ENCODE measurements at places on chromosomes 2 and 18.
A peak's percentile ranks its signal among the peaks of the same experiment; 100 is the strongest.

DNA sequence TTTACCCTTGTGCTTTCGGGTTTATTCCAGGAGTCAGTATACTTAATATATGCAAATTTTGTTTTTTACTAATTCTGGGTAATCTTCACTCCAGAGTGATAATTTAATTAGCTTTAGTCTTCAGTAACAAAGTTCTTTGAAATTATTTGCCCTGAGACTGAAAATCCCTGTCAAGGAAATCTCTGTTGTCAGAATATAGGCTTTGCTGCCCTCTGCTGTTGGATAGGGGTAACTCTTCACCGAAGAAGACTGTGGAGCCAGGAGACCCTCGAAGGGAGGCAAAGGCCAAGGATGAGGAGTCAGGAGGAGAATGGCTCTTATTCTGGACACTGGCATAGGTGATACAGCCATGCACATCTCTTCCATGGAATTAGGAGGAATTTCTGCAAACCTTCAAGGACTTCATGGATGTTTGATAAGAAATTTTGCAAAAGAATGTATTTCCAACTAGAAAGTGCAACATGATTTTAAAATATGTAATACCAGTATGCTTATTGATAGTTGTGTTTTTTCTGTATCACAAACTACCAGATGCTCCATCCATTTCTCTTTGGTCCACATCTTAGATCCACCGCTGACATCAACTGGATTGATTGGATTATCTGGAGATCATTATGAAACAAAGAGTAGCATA is 182.3 kb downstream of the RDH14 start:
- peak; percentile 13 for DNase-seq

DNA sequence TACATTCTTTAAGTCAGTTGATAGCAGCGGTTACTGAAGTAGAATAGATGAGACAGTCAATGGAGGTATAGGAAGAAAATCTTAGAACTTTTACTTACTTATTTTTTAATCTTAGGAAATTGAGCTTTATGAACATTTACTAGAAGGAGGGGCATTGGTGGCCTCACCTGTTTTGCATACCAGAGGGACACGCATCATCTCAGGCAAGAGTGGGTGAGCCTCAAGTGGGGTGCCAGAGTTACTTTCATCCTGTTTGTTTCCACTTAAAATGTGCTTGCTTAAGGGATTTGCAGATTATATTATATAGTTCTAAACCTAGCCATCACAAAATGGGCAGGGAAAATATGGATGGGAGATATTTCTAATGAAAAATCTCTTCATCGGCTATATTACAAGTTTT is 61.6 kb downstream of the WDR7 start:
- peak; percentile 59 for DNase-seq

DNA sequence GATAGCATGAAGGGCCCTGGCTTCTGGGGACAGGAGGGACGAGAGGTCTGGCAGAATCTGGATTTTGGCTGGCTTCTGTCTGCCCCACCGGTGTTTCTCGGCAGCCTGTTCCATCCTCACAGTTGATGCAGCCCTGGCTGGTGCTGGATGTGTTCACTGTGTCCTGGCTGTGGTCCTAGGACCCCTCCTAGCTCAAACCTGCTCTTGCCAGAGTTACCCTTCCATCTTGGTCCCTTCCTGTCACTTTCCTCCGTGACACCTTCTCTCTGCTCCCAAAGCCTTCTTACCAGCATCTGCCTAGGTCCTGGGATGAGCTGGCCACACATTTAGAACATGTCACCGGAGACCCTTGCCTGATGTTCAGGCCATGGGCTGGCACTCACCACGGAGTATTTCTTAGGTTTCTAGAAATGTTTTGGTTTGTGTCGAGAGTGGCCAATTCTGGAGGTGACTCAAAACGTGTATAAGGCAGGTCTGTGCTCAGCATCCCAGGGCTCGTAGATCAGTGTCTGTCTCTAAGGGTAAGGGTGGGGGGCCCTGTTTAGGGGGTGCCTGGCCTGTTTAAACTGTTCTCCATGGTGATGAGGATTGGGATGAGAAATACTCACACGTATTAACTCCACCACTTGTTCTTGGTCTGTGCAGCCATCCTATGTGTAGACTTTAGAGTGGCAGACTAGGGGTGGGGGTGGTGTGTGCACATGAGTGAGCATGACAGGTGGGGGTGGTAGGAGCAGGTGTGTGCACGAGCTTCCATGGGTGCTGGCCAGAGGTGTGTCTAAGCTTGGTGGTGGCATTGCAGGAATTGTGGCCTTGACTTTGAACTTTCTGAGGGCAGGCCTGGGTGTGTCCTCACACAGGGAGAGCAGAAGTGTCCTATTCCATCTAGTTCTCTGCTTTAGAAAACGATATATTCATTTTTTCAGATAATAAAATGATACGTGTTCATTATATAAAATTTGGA is 162.7 kb downstream of the DYSF start:
- no peak for DNase-seq

- no peak for DNase-seq
Observed at GRCh38 chr2:168543037-168543436, 87.0 kb downstream of the CERS6 start.

DNA sequence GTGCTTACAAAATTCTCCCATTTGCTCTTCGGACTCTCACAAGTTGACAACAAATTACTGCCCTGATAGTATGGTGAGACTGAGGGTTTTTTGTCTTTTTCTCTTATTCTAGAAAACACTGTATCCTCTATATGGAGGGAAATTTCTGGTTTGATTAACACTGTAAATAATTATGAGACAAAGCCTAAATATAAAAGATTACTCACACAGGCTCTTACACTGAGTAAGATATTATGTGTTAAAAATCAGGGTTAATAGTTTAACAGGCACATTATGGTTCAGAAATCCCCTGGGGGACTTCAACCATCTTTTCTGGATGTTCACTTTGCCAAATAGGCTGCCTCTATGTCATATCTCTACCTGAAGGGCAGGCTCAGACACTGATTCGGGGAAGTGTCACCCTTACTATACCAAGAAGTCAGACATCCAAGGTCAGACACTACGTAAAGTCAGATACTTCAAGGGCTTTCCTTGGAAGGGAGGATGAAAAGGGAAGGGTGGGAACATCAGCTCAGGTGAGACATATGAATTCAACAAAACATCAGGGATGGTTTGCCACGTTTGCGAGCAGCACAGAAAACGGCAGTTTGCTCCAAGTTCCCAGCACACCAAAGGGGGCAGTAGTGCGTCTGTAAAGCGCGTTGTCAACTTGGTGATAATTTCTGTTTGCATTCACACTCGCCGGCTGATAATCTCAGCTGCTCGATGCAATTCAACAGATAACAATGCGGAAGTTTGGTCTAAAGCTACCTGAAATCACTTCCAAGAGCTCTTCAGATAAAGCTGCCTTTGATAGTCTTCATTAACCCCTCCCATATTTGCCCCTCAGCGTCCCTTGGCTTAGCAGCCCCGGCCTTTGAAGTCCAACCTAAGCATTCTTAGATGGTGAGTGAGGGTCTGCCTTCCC is 972 bp upstream of the RASGRP3 start:
- DNase-seq, result peak; percentile 80

DNA sequence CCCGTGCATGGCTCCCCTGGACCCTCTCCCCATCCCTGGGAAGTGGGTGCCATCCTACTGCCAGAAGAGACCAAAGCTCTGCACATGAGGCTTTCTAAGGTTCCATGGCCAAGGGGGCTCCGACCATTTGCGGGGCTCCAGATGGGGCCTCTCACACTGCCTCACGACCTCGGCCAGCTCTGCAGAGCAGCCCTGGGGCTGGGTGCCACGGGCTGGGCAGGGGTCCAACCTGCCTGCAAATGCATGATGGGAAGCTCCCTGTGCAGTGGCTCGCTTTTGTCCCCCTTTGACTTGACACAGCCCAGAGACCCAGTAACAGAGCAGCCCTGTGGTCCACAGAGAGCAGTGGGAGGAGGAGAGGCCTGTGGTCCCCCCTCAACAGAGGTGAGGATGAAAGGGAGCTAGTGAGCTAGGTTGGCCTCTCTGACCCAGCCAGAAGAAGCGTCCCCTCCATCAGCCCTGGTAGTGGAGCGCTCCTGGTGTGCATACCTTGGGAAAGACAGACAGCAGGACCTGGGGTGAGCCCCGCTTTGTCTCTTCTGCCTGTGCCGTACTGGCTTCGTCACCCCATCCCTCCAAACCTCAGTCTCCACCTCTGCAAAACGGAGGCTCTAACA is 174.1 kb downstream of the DDX1 start:
- no peak for DNase-seq

DNA sequence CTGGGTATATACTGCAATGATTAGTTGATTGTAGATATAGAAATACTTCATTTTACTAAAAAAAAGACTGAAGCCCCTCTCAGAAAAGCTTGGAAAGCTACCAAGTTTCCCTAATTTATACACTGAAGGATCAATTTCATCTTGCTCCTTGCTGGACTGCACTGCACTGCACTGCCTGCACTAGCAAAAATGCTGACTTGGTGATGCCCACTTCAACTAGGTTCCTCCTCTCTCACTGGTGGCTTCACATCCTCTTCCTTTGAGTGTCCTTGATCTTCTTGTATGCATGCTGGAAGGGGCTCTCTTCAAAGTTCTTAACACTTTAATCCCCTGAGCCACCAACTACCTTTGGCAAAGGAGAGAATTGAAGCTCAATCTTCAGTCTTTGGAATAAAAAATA is 31.7 kb upstream of the ITPRID2 start:
- no peak for DNase-seq

DNA sequence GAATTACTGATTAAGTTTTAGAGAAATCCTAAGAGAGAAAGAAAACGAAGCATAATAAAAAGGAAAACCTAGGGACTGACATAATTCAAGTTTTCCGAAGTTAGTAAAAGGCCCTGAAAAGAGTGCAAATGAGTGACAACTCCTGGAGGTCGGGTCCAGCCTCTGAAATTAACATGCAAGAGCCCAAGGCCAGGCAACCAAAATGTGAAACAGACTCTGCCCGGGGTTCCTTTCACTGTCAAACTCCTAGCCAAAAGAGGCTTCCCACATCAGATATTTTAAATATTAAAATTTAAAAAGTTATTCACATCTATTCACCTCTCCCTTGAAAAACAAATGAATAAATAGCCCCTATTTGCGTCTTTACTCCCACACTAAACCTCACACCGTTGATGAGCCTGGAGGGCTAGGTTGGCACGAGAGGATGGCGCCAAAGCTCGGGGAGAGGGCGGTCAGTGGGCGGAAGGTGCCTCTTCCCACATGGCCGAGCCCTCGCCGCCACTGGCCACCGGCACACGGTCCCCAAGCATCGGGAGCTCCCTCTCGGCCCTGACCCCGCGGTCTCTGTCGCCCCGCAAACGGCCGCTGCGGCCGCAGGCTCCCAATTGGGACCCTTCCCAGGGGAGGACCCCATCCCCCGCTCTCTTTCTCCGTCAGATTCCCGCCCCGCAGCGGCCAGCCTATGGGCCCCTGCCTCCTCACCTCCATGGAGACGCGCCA is 630 bp downstream of the PPM1G start:
- DNase-seq, result no peak

GRCh38 chr18:55351980-55352714 is 235.8 kb downstream of the TCF4 start:
- no peak for DNase-seq

- DNase-seq, result no peak
Observed at GRCh38 chr2:156005999-156006712, 326.4 kb downstream of the NR4A2 start.

DNA sequence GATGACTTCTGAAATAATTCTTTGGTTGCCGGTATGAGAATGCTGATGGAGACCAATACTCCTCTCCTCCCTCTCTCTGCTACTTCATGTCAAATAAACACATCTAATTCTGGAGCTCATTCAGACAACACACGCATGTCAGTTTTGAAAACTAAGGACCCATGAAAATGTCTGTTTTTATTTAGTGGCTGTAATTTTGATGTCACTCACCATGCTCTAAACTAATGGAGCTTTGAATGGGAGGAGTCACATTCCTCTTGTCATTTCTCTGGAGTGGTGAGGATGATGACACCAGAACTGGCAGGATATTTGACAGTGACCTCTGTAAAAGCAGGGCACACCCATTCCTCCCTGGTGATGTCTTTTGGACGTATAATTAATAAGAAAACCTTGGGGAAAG is 163.0 kb downstream of the PHLPP1 start:
- DNase-seq, result no peak

- DNase-seq, result no peak
Observed at GRCh38 chr2:187134306-187134705, 285.3 kb upstream of the ZSWIM2 start.

- DNase-seq, result peak; percentile 61
Observed at GRCh38 chr18:58529714-58530354, 99.1 kb downstream of the ALPK2 start.

DNA sequence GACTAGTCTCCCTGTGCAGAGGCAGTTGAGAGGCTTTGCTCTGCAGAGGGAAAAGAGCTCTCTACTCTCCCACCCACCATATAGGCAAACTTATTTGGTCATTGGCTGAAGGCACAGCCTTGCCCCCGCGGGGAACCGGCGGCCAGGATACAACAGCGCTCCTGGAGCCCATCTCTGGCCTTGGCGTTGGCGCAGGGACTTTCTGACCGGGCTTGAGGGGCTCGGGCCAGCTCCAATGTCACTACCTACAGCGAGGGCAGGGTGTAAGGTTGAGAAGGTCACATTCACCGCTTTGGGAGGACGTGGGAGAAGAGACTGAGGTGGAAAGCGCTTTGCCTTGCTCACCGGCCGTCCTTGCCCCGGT is 2.2 kb downstream of the ONECUT2 start:
- no peak for DNase-seq

- no peak for DNase-seq
Observed at GRCh38 chr2:220297093-220297492, 669.7 kb downstream of the SLC4A3 start.

GRCh38 chr2:118496467-118496866 is 351.0 kb downstream of the EN1 start:
- no peak for DNase-seq

- no peak for DNase-seq
Observed at GRCh38 chr2:70515938-70516337, 37.7 kb downstream of the TGFA start.

- no peak for DNase-seq
Observed at GRCh38 chr2:197828464-197829135, 24.2 kb downstream of the PLCL1 start.

GRCh38 chr18:34583895-34584294 is 126.2 kb upstream of the DTNA start:
- no peak for DNase-seq

- DNase-seq, result no peak
Observed at GRCh38 chr18:56168049-56168781, 470.2 kb downstream of the TXNL1 start.

Measured in thyroid gland (tissue), 4 donors.